Activated CD4-positive, alpha-beta T cell treated with anti-CD3 and anti-CD28 coated beads, Interleukin-2, amount 50 U/mL, for 48 hours (primary cell): ENCODE measurements at places on chromosomes 2 and 18.

DNA sequence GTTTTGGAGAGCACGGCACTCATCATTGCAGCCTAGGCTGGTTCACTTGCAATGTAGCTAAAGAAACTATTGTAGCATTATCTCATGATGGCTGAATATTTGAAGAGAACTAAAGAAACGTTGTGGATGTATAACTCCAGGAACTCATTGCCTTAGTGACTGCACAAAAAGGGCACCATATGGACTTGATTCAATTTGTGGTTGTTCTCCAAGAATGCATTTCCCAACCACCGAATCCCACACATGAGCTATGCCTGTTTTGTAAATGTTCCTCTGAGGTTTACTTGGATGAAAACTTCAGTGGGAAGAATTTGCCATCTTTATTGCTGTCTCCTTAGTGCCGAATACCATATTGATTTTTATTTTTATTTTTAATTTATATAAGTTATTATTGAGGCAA lies 43.5 kb downstream of the DOK6 start:
- DNase-seq = no peak

GRCh38 chr18:51503351-51503750 lies 305.9 kb upstream of the MEX3C start:
- DNase-seq = no peak

GRCh38 chr2:20618886-20619521 lies 31.9 kb downstream of the HS1BP3 start:
- DNase-seq = no peak

GRCh38 chr2:42114091-42114490 lies 55.1 kb upstream of the EML4 start:
- DNase-seq = no peak

- no peak for DNase-seq
Measured at GRCh38 chr2:6972067-6972710, 55.0 kb downstream of the RNF144A start.

GRCh38 chr2:208142925-208143799 lies 2.8 kb downstream of the CRYGB start:
- no peak for DNase-seq

GRCh38 chr2:127007652-127008051 lies 99.3 kb downstream of the BIN1 start:
- DNase-seq = no peak
